ENCODE measurements at places on chromosomes 3 and 15.

- DNase-seq = no peak
Measured at GRCh38 chr3:100523050-100523760, 30.8 kb downstream of the TMEM45A start.

DNA sequence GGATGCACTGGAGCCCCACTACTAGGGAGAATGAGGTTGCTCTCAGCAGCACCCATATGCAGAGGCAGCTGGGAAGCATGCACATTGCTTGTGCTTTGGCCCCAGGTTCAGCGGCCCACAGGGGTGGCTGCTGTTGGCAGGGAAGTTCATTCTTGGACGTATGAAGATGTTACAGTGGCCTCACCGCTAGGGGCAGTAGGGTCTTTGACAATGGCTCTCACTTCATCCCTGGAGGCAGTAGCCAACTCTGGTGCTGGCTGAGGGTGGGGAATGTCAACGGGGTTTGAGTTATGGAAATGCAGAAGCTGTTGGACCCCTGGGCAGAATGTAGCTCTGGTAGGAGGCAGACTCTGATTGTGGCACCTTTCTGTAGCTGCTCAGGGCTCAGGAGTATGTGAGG lies 279.9 kb downstream of the SCAPER start:
- no peak for DNase-seq

GRCh38 chr3:63863150-63864007 lies at the start of the genes ATXN7 and THOC7:
Gene ATXN7 (plus strand): TSS chr3:63863867. CDS start chr3:63912599, 48,732 bp downstream.
Gene THOC7 (minus strand): TSS chr3:63863805. CDS start chr3:63863790, 15 bp downstream.
- DNase-seq = peak; percentile 75

DNA sequence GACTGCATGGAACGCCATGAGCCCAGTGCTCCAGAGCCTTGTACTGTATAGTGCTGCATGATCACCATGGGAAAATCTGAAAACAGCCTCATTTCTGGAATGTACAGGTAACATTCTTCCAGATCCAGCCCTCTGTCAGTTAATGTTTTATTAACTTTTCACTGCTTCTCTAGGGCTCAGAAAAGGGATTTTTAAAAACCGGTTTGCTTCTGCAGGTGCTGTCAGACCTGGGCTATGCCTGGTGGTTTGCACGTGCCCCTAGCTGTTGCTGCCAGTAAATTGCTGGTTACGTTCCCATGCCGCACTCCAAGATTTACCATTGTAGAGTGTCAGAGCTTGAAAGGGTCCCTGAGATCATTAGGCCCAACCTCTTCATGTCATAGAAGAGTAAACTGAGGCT lies 9.0 kb downstream of the SNAPC5 start:
- no peak for DNase-seq

DNA sequence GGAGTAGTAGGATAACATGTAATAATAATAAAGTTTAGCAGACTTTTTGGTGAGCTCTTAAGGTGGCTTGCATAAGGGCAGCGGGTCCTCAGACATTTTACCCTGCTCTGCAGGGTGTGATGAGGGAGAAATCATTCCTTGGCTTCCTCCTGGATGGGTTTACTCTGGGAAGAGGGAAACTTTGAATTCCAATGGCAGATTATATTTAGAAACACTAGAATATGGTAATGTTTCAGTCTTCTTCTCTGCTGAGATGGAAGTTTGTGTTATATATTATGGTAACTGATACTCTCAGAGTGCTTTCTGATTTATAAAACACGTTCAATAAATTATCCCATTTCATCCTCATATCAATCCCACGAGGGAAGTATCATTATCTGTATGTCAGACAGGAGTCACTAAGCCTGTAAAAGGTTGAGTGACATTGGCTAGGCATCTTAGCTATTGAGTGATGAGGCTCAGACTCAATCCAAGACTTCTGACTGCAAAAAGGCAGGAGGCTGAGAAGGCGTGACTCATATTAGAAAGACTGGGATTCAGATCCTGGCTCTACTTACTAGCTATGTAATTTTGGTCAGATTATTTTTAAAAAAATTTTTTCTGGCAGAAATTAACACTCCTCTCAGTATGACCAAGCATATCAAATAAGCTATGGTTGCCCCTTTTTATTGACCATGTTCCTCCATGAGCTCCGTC lies 19.3 kb downstream of the PDIA5 start:
- no peak for DNase-seq

DNA sequence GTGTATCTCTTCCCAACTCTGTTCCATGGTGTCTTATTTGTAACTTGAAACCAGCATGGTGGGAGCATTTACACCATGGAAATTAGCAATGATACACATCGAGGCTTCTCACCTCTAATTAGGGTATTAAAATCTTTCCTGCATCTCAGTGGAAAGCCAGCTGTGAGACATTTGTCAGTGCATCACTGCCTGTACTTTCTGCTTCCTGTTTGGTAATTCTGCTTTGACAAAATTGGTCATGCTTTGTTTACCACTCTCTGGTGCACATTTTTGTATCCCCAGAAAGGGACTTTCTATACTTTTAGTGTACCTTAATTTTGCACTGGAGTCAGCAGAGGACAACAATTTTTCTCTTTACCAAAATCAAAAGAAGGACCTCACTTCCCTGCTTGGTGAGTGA lies 402.1 kb downstream of the PDCD6IP start:
- no peak for DNase-seq

- DNase-seq = no peak
Measured at GRCh38 chr15:101276501-101277037, 716 bp downstream of the SELENOS start.

- DNase-seq = no peak
Measured at GRCh38 chr3:40899286-40899712, 300.0 kb upstream of the CTNNB1 start.

GRCh38 chr15:73295630-73296286 lies 73.0 kb downstream of the HCN4 start:
- no peak for DNase-seq

DNA sequence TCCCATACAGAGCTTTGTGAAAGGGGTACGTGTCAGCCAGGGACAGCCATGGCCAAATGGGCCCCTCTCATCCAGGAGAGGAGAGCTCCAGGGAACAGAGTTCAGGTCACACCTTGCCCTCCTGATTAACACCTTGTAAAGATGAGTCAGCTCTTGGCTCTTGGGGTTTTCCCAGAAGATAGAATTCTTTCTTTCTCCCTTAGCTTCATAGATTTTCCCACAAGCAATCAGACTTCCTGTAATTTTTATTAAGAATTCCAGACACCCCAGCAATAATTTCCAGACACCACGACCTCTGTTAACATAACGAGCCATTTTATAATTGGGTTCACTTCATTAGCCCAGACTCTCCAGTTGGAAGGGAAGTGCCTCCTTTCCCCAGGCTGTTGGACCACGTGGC lies 86.4 kb downstream of the LRTM1 start:
- no peak for DNase-seq

DNA sequence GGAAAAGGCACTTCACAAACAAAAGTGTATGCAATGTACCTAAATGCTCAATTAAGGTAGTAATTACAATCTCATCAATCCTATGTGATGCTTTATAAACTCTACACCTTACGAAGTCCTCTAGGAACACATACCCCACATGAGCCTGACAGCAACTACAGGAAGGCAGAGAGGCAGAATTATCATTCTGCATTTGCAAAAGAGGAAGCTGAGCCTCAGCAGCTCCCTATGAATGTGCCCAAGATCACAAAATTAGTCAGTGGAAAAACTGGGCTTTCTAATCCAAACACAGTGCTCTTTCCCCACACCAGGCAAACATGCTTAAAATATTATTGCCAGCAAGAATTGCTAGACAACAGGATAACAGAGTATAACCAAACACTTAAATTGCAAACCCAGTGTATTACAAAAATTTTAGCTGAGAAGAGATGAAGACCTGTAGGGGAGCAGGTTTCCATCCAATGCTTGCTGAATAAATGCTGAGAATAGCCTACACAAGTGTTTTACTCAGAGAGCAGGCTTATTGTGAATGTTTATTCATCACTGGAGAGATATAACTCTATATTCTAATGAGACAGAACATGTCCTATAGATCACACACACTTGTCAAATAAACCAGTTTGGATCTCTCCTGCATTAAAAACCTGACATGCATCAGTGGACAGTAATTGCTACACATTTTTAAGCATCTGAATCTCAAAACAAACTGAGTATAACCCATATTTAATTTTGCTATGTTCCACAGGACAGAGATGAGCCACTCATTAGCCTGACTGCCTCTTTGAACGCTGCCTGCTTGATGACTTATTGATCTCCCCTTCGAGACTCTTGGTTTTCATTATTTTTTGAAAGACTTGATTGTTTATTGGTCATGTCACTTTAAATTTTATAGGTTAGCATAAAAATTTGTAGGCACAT lies 62.2 kb downstream of the PLCH1 start:
- DNase-seq = no peak

DNA sequence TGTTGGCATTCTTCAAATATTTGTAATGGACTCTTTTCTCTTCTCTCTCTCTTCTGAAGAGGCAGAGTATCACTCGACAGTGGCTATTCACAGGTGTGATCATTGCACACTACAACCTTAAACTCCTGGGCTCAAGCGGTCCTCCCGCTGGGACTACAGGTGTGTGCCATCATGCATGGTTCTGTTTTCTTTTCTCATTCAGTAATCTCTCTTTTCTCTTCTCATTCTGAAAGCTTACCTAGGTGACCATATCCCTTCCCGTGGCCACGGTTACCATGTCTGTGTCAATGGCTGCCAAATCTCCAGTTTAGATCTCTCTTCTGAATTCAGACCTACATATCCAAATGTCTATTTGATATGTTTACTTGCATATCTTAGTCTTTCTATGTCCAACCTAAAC lies 96.3 kb downstream of the SOX2 start:
- no peak for DNase-seq
